Substantia nigra (tissue), 51 donors: ENCODE measurements at places on chromosomes 2 and 18.

- no peak for DNase-seq
Observed at GRCh38 chr18:9239720-9240119, 94.9 kb upstream of the TWSG1 start.

DNA sequence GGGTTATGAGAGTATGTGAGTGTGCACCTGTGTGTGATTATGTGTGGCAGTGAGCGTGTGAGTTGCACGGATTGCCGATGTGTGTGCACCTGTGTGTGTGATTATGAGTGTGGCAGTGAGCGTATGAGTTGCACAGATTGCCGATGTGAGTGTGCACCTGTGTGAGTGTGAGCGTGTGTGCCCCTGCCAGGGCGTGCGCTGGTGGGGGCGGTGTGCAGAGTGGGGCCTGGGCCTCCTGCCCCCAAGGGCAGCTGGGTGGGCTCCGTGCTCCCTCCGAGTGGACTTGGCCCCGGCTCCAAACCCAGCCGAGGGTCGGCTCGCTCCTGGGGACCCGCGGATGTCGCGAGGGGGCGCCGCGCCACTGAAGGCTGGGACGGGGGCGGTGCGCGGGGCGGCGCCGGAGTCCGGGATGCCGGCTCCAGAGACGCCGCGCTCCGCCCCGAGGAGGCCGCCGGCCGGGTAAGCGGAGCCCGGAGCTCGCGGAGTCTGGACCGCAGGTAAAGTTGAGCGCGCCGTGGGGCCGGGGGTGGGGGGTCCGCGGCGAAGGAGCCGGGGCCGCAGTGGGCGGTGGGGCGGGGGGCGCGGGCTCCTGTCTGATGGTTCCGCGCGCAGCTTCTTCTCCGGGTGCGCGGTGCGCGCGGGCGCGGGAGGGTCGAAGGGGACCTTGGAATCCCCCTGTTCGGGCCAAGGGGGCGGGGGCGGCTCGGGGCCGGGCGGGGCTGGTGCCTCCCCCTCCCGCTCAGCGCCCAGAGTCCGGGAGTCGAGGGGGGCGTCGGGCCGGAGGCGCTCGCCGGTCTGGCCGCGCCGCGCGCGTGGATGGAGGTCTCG, at the start of gene KCNG2:
Gene KCNG2 (plus strand): TSS at position 421 of the 828 bp plus-strand sequence. CDS start 65,730 bp downstream, outside the sequence.
- no peak for DNase-seq

DNA sequence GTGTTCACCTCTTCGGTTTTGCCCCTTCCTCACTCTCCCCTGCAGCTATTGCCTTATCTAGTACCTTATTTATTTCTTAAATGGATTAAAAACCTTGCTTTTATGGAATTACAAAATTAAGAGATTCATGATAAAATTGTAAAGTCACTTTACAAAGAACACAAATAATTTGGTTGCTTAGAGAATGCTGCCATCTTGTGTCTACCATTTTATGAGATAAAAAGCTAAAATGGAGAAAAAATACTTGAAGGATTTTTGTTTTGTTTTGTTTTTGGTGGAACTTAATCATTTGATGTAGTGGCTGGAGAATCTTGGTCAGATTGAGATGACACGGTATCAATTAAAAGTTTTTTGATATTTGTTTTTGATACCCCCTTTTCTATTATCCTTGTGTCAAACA, 69.6 kb downstream of the R3HDM1 start:
- no peak for DNase-seq

DNA sequence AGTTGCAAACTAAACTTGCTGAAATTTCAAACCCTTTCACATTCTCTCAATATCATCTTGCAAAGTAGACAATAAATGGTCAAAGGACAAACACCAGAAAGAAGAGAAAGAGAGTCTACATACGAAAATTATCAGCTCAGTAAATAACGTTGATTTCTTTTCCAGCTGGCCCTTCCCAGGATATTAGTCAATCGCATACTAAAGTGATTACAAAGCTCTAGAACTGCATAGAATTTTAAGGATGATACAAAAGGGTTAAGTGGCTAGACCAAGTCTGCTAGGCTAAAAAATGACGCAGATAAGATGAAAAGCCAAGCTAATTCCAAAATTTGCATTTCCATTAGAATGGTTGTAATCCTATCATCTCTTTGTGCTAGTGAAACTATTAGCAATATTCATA, 405.7 kb downstream of the FBXO15 start:
- DNase-seq = no peak

GRCh38 chr2:156563994-156564753, 128.0 kb downstream of the GPD2 start:
- DNase-seq = no peak

DNA sequence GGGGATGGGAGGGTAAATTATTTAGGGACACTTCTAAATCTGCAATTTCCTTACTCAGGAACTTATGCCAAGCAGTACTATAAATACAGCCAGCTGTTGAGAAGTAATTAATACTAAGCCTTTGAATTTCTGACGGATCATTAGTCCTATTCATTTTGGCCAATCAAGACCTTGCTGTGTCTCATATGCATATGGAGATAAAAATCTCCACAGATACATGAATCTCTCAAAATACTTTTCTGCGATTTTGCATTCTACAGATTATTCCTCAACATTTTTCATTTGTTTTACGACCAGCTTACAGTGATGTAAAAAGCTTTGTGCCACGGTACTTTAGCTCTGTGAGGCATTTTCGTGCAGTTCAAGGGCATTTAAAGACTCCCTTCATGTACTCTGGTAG, 16.7 kb downstream of the LANCL1 start:
- DNase-seq = no peak

GRCh38 chr2:18901242-18901641, 311.9 kb upstream of the NT5C1B start:
- no peak for DNase-seq

DNA sequence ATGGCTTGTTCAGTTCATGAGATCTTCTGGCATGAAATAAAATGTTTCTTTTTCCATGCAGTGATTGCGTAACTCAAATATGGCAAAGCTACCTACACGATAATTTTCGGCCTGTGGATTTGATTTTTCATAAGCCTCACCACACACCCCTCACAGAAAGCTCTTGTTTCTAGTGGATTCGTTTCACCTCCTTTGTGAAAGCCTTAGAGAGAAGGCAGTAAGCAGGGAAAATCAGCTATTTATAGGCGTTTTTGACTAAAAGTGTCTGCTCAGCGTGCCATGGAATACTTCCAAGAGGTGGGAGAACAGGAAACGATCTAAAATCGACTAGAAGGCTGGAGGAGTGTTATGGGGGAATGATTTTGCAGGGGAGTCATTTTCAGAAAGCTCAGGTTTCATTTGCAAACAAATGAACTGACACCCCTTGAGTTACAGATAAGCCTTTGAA, 417.9 kb downstream of the TGIF1 start:
- DNase-seq = no peak

DNA sequence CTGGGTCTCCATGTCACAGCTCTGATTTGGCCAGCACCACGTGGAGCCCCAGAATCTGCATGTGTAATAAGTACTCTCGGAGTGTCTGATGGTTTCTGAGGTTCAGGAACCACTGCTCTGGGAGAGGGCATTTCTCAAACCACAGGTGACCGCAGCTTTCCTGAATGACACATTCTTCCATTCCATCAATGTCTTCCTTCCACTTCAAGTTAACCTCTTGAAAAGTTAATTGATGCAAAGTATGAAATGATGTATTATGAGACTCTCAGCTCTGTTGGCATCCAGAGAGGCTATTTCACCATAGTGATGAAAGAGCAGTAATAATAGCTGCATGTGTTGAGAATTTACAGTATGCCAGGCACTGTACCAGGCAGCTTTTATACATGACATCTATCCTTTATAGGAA, 61.3 kb upstream of the CRIM1 start:
- DNase-seq = no peak

DNA sequence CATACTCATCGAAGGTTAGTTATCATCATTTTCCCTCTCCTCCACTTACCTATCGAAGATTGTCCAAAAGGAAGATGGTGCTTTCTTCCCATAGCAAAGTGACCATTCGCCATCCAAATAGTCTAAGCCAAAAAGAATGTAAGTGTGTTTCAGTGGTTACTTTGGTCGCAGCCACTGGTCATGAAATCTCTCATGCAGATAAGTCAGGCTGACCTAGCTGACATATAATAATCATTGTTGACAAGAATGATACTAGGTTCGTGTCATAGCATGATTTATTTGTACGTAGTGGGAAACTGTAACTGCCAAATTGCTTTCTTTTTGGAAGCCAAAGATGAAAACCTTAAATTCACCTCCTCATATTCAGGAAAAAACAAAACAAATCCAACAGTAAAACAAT, 89.6 kb upstream of the PMAIP1 start:
- DNase-seq = no peak

GRCh38 chr2:124535816-124536215, 510.7 kb downstream of the CNTNAP5 start:
- DNase-seq = no peak

GRCh38 chr18:13380691-13381070, 162.1 kb downstream of the LDLRAD4 start:
- DNase-seq = no peak

GRCh38 chr18:3016585-3017297, 3.8 kb upstream of the LPIN2 start:
- DNase-seq = no peak

- DNase-seq = no peak
Observed at GRCh38 chr18:24915547-24915946, 436.4 kb downstream of the ZNF521 start.
